Osteoblast (primary cell): ENCODE measurements at places on chromosomes 16 and 17. TPM values are rescaled to one million over a fixed set of nuclear protein-coding genes. Genes with fewer than 3 reads are reported as not detected.

AURKB gene
- 3.6 and 4.7 TPM in 2 replicates for total RNA-seq

SYCE1L gene
- not detected in 2 replicates for total RNA-seq

TEKT5 gene
- 0.29 and 0.36 TPM in 2 replicates for total RNA-seq

CMTM1 gene
- 4.0 and 4.1 TPM in 2 replicates for total RNA-seq

CBX8 gene
- total RNA-seq = 2.4 and 3.3 TPM in 2 replicates

NPB gene
- under 0.01 TPM in 1 of 2 replicates, not detected in the other for total RNA-seq

CDH1 gene
- total RNA-seq = 0.59 and 1.1 TPM in 2 replicates

STH gene
- total RNA-seq = not detected in 2 replicates

SPN gene
- under 0.01 TPM in 1 of 2 replicates, not detected in the other for total RNA-seq

ARL5C gene
- total RNA-seq = not detected in 2 replicates

TBX21 gene
- total RNA-seq = not detected in 2 replicates

FAM20A gene
- total RNA-seq = 63.3 and 72.2 TPM in 2 replicates

ENPP7 gene
- total RNA-seq = not detected in 2 replicates

HS3ST3A1 gene
- 7.1 and 8.3 TPM in 2 replicates for total RNA-seq
